Pulmonary artery endothelial cell (primary cell): ENCODE measurements at places on chromosomes 6 and 20.

- no peak for DNase-seq
Measured at GRCh38 chr6:154445417-154445816, 65.1 kb downstream of the CNKSR3 start.

DNA sequence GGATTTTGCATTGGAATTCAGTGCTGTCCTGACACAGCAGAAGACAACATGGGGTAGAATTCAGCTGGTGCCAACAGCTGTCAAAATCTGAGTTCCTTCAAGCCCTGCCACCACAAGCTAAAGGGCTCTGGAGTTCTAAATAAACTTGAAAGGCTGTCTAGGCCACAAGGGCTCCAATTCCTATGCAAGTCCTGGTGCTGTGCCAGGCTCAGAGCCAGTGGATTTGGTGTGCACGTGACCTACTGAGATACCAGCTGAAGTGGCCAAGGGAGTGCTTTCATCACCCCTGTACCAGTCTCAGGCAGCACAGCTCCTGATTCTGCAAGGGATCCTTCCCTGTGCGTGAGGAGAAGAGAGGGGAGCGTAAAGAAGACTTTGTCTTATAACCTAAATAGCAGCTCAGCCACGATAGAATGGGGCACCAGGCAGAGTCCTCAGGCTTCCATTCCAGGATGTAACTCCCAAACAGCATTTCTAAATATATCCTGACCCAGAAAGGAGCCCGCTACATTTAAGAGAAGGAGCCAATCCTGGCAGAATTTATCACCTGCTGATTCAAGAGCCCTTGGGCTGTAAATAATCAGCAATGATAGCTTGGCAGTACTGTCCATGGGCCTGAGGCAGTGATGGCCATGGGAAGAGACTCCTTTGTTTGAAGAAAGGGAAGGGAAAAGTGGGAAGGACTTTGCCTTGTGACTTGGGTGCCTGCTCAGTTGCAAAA lies 881.2 kb upstream of the EPHA7 start:
- DNase-seq = no peak

DNA sequence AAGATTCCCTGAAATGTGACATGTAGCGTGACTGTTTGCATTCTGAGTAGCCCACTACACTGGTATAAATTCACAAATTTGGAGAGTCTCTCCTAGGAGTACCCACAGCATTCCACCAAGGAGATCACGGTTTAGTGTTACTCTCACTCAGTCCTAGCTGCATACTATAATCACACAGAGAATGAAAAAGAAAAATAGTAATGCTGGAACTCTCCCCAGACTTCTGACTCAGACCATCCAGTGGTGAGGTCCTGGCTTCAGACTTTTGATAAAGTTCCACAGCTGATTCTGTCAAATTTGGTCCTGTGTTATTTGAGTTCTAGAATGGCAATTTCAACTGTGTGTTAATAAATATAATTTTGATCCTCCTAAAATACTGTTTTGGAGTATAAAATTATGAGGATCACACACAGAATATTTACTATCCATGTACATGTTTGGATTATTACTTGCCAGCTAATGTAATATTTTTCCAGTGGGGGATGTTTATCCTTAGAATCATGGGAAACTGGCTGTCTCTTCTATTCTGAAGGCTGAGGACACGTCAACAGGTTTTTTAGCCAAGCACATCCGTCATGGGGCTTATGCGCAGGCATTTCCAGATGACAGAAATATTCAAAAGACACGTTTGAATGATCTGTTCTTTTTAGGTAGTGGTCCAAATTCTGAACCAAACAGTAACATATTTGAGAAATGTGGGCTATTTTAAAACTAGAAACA lies 5.1 kb upstream of the KIAA0408 start:
- no peak for DNase-seq

DNA sequence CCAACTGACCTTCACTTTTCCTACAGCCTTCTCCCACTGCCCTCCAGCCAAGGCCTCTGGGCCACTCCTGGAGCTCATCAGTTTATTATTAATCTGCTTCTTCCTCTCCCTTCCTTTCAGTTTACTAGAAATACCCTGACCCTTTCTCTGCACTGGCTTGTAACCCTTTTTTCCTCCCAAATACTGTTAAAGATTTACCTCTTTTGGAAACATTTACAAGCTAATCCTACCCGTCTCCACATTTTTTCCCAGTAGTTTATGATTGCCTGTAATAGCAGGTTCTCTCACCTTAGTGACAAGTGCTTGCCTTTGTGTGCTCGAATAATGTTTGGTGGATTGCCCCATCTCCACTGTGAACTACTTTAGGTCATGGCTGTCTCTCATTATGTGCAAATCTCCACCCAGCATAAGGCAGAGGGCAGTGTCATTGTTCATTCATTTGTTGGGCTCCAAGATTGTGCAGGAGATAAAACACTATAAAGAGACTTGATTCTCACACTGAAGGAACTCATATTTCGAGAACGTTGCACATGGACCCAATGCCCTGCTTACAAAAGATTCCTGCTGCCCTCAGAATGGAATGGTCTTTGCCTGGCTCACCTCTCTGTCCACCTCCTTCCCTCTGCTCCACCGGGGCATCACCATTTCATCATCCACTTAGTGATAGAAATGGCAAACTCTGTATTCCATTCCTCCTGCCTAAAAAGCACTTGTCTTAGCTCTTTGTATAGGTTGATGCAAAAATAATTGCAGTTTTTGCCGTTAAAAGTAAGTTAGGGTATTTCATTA lies 491.1 kb downstream of the UTRN start:
- no peak for DNase-seq

DNA sequence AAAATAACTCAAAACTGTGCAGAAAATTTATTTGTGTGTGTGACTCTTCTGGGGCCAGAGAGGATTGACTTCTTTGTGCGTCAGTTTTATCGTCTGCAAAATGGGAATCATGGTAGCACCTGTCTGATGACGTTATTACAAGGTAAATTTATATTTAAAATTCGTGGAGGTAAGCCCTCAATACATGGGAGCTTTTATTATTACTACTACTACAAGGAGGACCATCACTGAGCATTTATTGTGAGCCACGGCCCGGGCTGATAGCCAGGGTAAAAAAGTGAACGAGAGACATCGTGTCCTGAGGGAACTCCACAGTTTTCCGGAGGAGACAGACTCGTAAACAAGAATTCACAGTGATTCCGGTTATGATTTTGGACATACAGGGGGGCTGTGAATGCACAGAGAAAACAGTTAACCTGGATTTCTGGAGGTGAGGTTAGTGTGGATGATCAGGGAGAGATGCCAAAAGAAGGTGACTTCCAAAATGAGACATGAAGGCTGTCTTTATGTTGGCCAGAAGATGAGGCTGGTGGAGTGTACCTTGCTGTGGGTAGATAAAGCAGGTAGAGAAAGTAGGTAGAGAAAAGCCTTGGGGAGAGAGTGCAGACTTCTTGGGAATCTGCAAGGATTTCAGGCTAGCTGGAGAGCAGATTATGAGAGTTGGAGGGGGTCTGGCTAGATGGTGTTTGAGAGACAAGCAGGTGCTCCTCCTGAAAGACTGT lies 10.6 kb upstream of the SERINC3 start:
- DNase-seq = no peak

DNA sequence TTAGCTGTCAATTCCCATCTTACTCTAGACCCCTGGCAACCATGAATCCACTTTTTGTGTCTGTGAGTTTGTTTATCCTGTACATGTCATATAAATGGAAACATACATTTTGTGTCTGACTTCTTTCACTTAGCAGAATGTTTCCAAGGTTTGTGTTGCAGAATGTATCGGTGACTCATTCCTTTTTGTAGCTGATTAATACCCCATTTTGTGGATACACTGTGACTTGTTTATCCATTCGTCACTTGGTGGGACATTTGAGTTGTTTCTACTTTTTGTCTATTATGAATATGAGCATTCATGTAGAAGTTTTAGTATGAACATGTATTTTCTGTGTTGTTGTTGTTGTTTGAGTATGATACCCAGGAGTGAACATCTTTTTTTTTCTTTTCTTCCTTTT lies 21.4 kb downstream of the CDYL start:
- no peak for DNase-seq

- DNase-seq = no peak
Measured at GRCh38 chr6:41576667-41577066, 30.5 kb downstream of the FOXP4 start.

- DNase-seq = no peak
Measured at GRCh38 chr6:149999636-150000035, 25.7 kb downstream of the RAET1L start.
